Hematopoietic multipotent progenitor cell treated with erythropoietin and hydrocortisone succinate and interleukin-3 and kit ligand, for 8 days (in vitro differentiated cells): ENCODE measurements at places on chromosomes 2 and 18.

DNA sequence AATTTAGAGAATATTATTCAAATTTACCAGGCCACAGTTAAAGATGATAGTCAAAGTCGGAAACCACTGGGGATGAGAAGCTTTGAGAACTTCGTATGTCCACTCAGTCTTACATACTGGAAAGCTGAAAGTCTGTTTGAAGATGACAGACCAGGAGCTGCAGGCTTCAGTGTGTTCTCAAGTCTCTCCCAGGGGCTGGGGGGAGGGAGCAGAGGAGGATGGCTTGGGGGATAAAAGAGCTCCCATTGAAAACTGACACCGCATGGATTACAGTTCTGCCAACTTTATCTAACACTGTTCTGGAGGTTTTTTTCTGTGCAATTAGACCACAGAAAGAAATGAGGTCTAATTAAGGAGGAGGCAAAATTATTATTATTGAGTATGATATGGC lies 170.5 kb upstream of the ALKAL2 start:
- DNase-seq = no peak

- DNase-seq = no peak
Observed at GRCh38 chr2:24544456-24545115, 53.5 kb downstream of the NCOA1 start.

GRCh38 chr2:85560812-85561279 lies 447 bp downstream of the GGCX start:
- DNase-seq = no peak

DNA sequence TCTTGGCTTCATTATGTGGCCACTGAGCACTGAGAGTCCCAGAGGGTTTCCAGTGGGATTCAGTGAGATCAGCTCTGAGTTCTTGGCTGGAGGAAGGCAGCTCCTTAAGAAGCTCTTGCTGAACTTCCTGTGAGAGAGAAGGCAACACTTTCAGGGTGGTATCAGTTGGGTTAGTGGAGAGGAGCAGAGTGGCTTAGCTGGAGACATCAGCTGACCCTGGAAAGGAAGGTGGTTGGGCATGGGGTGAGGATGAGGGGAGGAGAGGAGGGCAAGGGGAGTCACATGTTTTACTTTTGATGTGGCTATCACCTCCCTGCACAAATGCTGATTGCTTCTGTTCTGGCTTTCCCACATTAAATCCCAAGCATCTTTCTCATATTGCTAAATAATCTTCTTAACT lies 95.1 kb downstream of the ACOXL start:
- no peak for DNase-seq

GRCh38 chr18:32804134-32804888 lies 31.5 kb upstream of the KLHL14 start:
- no peak for DNase-seq

DNA sequence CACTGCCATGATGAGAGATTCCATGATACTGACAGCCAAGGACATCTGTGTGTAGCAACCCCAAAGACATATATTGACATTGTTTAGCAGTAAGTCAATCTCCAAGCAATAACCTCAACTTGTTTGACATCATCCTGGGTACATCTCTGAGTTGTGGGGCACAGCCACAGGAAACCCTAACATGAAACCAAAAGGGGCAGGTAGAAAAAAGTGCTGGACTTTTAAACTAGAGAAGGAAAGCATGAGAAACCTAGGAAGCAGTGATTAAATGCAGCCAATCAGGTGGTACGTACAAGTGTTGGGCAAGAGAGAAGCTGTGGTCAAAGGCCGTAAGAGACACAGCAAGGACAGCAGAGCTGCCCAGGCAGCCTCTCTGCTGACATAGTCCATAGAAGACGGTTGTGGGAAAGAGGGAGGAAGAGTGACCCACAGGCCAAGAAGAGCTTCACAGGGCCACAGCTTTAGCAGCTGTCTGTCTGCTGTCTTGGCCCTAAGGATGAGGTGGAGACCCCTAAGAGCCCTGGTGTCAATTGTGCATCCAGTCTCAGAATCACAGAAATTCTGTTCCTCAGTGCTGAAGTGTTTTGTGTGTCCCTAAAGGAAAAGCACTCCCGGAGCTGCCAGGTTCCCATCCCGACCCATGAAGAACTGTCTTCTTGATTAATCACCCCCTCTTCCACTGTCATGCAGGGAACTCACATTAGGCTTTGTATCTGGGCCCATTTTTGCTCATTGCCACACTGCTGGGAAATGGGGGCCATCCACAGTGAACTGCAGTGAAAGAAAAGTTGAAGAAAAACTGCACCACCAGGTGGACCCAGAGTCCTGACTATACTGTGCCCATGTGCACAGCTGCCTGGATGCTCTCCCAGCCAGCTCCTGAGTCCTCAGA lies 25.4 kb upstream of the CHN1 start:
- DNase-seq = peak; percentile 36

DNA sequence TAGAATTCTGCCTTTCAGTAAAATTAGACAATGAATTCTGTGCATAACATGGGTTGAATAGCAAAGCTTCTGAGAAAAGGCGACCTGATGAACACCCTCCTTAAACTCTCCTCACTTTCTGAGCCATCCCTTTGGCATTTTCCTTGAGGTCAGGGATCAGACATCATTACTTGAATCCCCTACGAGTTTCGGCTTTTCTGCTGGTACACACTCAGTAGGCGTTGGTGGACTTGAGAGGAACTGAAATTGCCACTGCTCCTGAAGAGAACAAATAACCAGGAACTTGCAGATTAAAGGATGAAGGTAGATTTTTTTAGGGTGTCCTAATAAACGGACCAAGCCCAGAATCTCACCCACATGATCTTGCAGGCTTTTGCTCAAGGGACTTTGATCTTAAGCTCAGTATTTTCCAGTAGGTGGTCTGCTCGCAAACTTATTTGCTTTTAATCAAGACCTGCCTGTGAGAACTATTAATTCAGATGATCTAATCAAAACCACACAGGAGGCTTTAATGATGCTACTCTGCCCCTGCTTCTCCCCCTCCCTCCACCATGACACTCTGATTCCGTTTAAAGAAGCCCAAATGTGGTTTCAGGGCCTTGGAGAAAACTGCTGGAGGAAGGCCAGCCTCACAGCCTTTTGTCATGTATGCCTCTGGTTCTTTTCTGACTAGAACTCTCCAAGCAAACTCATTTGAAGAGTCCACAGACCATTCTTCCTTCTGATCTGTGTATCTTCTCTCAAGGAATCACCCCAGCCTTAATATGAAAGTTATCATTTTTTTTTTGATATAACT lies 124.9 kb downstream of the PRKCE start:
- DNase-seq = no peak

DNA sequence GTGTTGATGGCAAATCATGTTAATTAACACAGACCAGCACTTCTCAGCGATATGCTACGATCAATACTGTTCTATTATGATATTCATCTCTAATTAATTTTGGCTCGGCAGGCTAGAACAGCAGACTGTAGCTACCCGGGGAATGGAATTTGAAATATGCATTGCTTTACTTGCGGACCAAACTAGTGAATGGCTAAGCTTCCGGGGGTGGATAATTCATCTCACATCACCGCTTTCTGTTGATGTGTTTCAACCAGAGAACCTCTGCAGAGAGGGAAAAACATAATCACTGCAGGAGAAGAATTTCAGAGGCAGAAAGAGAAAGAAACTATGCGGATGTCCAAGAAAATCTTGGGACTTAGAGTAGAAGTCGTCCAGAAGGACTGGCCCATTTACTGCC lies 490.9 kb downstream of the STK39 start:
- DNase-seq = no peak

DNA sequence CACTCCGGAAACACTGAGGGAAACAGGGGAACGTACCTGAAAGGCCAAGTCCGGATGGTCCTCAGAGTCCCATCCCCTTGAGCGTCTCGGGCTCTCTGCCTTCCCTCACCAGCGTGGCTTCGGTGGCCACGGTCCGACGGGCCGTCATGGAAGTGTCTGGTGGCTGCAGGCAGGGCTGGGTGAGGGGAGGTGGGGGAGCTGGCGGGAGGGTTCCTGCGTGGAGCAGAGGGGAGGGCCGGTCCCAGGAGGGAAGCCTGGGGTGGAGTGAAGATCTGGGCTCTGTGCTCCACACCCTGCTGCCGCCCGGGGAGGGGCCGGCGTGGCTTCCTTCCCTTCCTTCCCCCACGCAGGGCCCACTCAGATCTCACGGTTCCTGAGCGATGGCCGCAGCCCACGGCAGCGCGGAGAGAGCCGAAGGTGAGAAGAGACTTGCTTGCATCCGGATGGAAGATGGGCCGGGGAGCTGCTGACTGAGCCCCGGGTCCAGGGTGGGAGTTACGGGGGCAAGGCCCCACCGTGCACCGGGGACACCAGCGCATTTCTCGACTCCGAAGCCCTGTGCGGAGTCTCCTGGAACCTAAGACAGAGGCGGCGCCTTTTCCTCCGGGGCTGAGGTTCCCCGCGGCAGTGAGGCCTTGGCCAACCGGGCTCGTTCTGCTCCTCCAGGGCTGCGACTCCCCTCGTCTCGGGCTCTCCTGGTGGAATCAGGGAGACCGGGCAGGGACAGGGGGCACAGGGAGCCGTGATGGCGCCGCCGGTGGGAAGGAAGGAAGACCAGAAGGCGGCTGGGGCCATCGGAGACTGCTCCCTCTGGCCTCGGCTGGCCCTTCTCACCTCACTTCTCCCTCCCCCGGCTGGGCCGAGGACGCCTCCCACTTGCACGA lies 49.1 kb downstream of the KCNF1 start:
- no peak for DNase-seq

DNA sequence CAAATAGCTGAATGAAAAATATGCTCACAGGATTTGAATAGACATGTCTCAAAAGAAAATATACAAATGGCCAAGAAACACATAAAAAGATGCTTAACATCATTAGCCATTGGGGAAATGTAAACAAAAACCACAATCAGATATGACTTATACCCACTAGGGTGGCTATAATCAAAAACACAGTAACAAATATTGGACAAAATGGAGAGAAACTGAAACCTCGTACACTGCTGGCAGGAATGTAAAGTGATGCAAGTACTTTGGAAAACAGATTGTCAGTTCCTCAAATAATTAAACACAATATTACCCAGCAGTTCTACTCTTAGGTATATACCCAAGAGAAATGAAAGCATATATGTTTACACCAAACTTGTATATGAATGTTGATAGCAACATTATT lies 213.0 kb downstream of the PHLPP1 start:
- no peak for DNase-seq

GRCh38 chr2:33442528-33443079 lies 33.8 kb upstream of the RASGRP3 start:
- DNase-seq = no peak

GRCh38 chr2:2010251-2010650 lies 265.9 kb upstream of the PXDN start:
- DNase-seq = no peak

- DNase-seq = no peak
Observed at GRCh38 chr2:73947412-73948018, 20.8 kb downstream of the DGUOK start.
